ENCODE measurements at places on chromosomes 7 and 10.
A peak's percentile ranks its signal among the peaks of the same experiment; 100 is the strongest.

DNA sequence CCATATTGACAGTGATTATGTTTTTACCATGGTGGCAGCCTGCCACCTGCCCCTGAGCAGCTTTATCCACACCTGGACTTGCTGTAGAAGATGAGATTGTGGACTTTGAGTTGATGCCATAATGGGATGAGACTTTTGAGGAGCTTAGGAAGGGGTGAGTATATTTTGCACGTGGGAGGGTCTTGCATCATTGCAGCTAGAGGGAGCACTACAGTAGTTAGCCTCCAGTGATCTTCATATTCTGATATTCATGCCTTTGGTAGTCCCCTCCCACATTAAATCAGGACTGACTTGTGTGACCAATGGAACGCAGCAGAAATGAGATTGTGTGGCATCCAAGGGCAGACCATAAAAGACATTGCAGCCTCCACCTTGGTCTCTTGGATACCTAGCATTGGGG is 18.2 kb upstream of the COL13A1 start:
- ATAC-seq = no peak

GRCh38 chr7:41832941-41833340 is 130.1 kb upstream of the INHBA start:
- ATAC-seq = no peak

DNA sequence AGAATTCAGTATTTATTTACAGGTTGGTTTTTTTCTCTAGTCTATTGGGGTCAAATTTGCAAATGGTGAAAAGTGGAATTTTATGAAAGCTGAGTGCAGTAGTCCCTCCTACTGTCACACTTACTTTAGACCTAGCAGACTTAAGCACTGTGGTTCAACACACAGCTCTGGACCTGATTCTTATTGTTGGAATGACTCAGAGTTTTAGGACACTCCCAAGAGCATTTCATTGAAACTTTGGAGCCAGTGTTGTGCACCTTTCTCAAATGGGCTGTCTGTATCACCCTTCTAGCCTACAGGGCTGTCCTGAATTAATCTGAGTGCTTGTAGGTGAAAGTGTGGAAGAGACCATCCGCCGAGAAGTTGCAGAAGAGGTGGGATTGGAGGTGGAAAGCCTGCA is 16.1 kb downstream of the NUDT13 start:
- ATAC-seq = no peak

DNA sequence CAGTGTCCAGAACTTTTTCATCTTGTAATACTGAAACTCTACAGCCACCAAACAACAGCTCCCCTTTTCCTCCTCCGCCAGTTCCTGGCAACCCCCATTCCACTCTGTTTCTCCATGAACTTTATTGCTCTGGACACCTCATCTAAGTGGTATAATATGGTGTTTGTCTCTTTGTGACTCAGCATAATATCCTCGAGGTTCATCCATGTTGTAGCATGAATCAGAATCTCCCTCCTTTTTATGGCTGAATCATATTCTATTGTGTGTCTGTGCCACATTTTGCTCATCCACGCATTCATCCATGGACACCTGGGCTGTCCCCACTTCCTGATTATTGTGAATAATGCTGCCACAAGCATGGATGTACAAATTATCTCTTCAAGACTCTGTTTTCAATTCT is 124.4 kb upstream of the FGFR2 start:
- no peak for ATAC-seq

GRCh38 chr10:48800007-48800675 is 115.5 kb downstream of the WDFY4 start:
- peak; percentile 30 for ATAC-seq

DNA sequence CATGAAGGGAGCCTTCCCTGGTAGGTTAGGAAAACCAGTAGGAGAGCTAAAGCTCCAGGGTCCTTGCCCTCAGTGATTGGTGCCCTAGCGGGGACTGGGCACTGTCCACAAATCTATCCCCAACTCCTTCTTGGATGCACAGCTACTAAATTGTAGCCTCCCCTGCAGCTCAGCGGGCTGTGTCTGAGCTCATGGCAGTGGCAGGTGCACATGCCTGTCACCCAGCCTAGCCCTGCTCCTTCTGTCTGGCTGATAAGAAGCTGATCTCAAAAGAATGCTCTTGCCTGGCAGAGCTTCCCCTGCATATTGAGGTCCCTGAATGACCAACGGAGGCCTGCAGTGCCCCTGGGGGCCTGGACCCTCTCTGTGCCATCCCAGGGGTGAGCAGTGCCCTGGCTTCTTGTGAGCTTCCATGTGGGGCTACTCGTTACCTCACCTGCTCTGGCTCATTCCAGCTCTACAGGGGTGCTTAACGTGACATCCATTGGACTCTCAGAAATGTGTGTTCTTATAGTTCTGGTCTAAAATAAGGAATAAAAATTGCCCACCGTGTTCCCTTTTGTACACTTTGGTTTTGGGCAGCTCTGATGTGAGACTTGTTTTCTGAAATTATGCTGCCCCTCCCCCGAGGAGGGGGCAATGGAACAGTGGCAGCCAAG is 59.8 kb upstream of the ANTXRL start:
- no peak for ATAC-seq

- ATAC-seq = no peak
Observed at GRCh38 chr10:122245136-122245535, 26.0 kb upstream of the BTBD16 start.

DNA sequence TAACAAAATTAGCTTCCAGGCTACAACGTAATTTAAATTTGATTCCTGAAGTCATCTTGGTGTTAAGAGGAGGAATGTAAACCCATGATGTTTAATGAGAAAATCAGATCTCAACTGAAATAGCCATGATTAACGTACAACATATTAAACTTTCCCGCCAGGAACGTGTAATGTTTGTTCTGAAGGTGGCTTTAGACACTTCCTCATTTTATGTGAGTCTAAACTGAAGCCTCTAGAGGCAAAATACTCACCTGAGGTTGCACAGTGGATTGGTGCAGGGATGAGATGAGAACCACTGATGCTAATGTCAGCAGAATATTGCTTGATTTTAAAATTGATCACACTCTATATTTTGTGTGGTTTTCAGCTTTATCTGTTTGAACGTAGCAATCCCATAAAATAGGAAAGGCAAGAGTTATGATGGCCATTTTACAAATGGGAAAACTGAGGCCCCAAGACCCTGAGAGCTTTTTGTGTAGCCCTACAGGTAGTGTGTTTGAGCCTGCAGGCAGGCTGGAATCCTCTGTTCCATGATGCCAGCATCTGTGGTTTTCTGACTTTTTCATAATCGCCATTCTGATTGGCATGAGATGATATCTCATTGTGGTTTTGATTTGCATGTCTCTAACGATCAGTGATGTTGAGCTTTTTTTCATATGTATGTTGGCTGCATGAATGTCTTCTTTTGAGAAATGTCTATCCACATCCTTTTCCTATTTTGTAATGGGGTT is 243.7 kb upstream of the BMPER start:
- no peak for ATAC-seq

DNA sequence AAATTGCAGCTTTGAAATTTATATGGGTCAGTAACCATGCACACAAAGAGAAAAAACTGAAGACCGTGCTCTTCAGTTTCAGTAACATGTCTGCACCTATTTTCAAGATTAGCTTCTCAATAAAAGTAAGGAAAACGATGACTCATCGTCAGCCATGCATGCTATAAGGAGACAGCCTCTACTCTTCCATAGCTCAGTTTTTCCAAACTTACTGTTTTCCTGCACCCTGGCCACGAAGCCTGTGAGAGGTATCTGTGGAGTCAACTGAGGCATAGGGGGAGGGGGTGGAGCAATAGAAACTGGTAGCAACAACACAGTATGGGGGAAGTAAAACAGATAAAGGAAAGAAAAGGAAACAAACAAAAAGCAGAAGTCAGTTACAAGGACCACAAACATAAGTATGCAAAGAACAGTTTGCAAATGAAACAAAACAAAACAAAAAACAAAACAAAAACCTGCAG is 58.0 kb downstream of the PDSS1 start:
- no peak for ATAC-seq

DNA sequence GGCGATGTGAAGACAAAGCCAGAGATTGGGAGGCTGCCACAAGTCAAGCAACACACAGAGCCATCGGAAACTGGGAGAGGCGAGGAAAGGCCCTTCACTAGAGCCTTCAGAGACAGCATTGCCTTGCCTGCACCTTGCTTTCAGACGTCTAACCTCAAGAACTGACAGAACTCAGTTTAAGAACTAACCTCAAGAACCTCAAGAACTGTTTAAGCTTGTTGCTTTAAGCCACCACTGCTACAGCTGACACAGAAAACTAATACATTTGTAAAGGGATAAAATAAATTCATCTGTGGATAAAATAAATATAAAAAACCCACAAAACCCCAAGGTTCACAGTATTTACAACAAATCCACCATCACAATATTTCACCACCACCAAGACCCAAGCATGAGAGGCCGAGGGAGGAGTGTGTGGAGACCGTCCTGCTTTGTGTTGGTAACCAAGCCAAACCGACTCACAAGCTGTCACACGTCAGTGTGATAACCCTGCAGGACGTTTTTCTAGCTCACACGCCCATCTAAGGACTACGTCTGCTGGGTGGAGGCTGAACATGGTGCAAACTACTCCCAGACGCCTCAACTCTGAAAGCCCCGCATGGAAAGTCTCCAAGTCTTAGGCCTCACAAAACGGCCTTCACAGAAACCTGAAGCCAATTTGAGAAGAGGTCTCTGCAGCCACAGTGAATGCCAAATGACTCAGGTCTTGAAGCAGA is 116.8 kb downstream of the ABLIM1 start:
- peak; percentile 90 for ATAC-seq

DNA sequence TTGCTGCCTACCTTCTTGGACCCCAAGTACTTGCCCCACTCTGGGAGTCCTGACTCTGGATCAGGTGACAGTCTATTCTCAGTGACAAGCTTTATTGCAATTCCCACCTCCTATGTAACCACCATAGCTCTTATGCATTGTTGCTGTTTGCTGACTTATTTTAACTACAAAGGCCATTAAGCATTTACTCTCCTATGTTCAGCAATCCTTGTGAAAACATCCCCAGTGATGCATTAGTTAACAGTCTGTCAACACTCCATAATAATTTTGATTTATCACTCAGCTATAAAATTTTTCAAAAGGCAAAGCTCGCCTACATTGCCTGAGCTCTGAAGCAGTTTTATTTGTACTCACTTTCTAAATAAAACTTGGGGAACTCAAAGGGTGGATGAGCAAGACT is 871.8 kb upstream of the SORCS1 start:
- no peak for ATAC-seq

GRCh38 chr10:72321248-72322029 is 33.3 kb downstream of the DNAJB12 start:
- no peak for ATAC-seq

- ATAC-seq = peak; percentile 72
Observed at GRCh38 chr10:132547421-132547861, 9.9 kb downstream of the INPP5A start.

DNA sequence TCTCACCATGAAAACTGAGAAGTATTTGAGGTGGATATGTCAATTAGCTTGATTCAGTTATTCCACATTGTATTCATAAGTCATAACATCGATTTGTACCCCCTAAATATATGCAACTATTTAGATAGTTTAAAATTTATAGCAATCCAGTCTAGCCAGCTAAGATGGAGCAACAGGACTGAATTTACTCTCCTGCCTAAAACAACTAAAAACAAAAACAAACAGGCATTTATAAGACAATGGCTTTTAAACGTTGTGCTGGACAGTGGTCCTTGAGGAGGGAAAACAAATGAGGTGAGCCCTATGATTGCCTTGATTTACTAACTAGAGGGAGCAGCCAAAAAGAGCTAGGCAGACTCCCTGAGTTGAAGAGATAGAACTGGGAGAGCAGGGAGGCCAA is 814 bp upstream of the GPAM start:
- no peak for ATAC-seq

- ATAC-seq = no peak
Observed at GRCh38 chr7:130781346-130781745, 47.3 kb upstream of the KLF14 start.

- no peak for ATAC-seq
Observed at GRCh38 chr10:132774902-132775863, 10.8 kb downstream of the NKX6-2 start.

DNA sequence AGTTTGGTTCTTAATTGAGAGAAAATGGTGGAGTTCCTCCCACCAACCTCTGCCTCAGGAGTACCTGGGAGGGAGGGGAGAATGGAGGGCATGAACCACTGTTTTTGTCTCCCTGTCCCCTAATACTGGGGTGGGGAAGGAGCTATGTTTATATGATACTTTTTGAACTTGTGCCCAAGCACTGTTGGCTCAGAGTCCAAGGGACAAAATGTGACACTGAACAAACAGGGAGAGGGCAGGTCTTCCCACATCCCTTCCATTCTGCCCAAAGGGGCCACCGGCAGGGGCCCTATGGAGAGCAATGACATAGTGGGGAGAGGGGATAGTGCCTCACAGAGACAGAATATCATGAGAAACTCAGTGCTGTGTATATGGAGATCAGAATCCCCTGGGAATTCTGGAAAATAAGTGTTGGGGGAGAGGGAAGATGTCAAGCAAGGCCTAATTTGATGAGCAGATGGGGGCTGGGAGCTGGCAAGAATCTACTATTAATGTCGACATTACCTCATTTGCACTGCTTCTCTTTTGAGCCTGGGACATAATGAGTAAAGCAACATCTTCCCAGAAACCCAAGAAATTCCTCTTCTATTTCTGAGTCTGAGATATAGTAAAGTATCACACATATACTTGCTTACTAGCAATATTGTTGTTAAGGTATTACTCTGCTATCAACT is 180.6 kb downstream of the CYP26A1 start:
- ATAC-seq = no peak

DNA sequence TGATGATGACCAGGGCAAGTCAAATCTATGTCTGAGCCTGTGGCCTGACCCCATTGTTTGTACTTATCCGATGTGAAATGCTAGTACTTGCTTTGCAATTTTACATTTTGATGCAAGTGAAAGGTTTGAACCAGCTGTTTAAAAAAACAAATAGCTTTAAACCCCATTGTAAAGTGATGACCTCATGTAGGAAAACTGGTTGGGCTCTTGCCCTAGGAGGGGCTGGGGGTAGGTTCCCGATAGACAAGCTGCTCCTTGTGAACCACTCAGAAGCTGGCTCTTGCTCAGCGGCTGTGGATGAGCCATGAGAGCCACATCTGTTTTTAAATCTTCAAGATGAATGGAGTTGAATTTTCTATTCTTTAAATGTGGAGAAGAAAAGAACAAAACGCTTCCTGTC is 185.3 kb downstream of the WDR11 start:
- ATAC-seq = no peak

GRCh38 chr7:81232084-81232799 is 313.4 kb upstream of the SEMA3C start:
- ATAC-seq = no peak

GRCh38 chr7:1144269-1144771 is 15.7 kb downstream of the ZFAND2A start:
- ATAC-seq = no peak

DNA sequence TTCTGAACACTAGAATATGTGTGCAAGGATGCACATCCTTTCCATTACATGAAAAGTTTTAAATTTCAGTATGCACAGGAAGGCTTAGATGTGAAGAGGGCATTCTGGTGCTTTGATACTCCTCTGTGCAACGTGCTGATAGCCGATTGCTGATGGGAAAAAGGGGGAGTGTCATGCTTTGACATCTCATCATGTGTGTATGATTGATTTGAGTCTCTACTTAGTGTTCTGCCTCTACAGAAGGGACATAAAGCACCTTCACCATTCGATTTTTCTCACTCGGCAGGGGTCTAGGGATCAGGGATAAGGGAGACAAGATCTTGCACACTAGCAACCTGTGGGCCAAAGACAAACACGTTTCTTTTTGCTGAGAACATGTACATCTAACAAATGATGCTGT is 114.7 kb upstream of the RSU1 start:
- ATAC-seq = no peak
